ENCODE measurements at places on chromosomes 2 and 18.

- DNase-seq, result no peak
Observed at GRCh38 chr2:2707206-2707991, 376.3 kb upstream of the MYT1L start.

DNA sequence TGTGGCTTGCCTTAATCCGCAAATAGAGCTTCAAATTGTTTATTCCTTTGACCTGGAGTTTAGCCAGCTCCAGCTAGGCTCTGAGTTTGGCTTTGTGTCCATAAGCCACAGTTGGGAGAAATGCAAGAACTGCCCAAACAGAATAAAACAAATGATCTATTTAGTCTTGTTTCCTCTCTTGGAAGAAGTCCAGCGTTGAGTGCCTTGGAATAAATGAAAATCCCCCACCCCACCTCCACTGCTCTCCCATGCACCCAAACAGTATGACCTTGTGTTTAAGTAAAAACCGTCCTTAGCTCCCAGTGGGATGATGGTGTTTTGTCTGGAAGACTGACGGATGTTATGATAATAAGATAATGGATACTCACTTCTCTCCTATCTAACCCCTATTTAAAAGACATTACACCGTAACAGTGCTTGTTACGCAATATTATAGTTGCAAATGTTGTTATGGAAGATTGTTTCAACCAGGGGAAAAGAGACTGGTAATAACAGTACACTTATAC lies 3.2 kb upstream of the SERPINE2 start:
- DNase-seq, result peak; percentile 56

GRCh38 chr2:143608063-143608423 lies 478.8 kb downstream of the ARHGAP15 start:
- no peak for DNase-seq

GRCh38 chr18:10928772-10929373 lies 220.5 kb downstream of the PIEZO2 start:
- DNase-seq, result no peak

GRCh38 chr2:170408461-170409163 lies 230.7 kb downstream of the MYO3B start:
- DNase-seq, result no peak

GRCh38 chr2:44715671-44716081 lies 225.8 kb upstream of the SIX3 start:
- peak; percentile 10 for DNase-seq

GRCh38 chr2:151556121-151556520 lies 146.4 kb downstream of the RIF1 start:
- no peak for DNase-seq

- no peak for DNase-seq
Observed at GRCh38 chr2:162992828-162993227, 154.3 kb upstream of the KCNH7 start.

GRCh38 chr2:41152318-41152717 lies 700.4 kb upstream of the SLC8A1 start:
- DNase-seq, result no peak

DNA sequence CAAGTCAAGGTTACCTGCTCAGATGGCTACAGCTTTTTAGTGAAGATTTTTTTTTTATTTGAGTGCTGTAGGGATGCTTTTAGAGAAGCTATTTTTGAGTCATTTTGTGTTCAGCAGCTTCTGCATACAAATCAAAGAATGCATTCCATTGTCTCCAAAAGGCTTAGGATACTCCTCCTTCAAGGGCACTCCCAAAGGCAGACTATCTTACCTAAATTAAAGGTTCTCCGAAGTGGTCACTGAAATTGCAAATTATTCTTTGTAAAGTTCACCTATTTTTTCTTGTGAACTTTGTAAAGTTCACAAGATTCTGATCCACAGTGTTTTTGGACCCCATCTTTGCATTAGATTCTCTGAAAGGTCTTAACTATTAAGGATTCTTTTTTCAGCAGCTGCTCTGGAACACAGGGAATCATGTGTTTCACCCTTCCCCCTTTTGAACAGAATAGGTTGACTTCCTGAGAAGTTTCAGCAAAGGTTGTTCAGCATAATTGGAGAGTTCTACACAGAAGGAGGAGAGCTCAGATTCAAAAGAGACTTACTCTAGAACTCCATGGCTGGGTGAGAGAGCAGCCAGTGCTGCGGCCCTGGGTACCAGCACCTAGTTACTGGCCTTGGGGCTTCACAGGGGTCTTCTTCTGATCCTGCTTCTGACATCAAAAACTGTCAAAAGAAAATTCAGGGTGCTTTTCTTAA lies 14.5 kb downstream of the CLIP4 start:
- no peak for DNase-seq

- no peak for DNase-seq
Observed at GRCh38 chr2:160493227-160494028, at the start of gene RBMS1. TSS of gene RBMS1 (minus strand) at chr2:160493807. CDS start at chr2:160493363, 444 bp downstream.

- DNase-seq, result no peak
Observed at GRCh38 chr2:3670376-3670775, 12.4 kb downstream of the ALLC start.

GRCh38 chr2:47237375-47238334 lies 82.5 kb upstream of the STPG4 start:
- DNase-seq, result no peak

DNA sequence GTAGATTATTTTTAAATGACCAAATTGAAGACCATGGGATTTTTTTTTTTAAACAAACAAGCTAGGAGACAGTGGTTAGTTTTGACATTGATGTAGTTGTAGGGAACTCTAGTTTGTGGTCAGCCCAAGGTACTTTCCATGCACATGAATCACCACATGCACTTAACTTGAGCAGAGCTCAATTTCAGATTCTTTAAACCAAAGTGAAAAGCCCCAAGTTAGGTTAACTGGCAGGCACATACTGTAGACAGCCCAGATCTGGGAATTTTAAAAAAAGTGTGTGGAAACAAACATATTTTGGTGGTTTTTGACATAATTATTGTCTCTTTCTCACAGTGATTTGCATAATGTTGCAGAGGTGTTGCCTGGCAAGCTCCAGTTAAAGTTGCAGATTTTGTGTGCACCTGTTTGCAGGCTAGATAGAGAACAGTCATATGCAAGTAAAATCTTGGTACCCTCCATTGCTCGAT lies 88.4 kb downstream of the BCL2L11 start:
- DNase-seq, result no peak

GRCh38 chr18:61714421-61714820 lies 178.4 kb downstream of the RNF152 start:
- no peak for DNase-seq

- DNase-seq, result no peak
Observed at GRCh38 chr2:171235262-171235881, 74.7 kb upstream of the TLK1 start.

GRCh38 chr2:110667071-110667470 lies 10.8 kb downstream of the BUB1 start:
- no peak for DNase-seq

DNA sequence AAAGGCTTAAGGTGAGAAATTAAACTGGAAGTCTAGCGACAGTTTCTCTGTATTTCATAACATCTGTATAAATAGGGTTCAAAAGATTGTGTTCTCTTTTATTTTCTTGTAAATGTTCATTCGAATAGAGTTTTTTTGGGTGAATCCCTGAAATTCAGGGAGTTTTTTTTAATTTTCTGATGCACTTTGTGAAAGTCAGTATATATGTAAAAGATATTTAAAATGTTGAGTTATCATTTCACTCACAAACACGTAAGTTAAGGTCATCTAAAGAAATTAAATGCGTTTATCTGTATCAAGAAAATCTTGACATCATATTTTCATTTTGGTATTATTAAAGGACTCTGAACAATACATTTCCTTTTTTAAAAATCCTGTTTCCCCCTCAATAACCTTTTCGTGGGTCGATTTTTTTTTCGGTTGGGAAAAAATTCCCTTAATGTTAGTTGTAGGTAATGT lies 3.4 kb downstream of the SP9 start:
- no peak for DNase-seq

Data from hippocampal formation (tissue), 2 donors.